ENCODE measurements at places on chromosomes 2 and 18. TPM values are rescaled to one million over a fixed set of nuclear protein-coding genes. Genes with fewer than 3 reads are reported as not detected.

DNA sequence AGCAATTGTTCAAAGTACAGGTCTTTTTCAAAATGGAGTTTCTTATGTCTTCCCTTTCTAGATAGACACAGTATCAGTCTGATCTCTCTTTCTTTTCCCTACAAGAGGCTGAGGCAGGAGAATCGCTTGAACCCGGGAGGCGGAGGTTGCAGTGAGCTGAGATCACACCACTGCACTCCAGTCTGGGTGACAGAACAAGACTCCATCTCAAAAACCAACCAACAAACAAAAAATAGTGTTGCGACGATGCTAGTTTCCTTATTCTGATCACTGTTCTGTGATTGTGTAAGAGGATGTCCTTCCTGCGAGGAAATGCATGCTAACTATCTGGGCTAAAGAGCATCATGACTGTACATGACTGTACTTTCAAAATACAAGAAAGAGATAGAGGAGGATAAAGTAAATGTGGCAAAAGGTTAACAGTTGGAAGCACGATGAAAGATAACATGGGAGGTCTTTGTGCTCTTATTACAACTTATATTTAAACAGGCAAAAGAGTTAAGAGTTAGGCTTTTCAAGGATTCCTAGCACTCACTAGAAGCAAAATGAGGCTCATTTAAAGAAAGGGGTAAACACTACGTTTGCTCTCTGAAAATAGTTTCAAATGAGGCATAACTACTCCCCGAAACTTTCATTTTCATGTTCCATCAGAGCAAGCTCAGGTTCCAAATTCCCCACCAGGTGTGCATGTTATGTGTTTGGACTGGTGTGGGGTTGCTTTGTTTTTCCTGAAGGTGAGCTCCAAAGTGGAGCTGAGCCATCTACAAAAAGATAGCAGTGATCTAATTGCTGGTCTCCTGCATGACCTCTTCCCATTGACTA, 23.8 kb downstream of the SOWAHC start:
- H3K4me3 ChIP-seq, result no peak overlapping the region
- no peak overlapping the region for H3K27ac ChIP-seq
- H3K4me1 ChIP-seq, result no peaks in the 10 kb centered on the region
- no peak for DNase-seq

GRCh38 chr2:149538138-149538833, 49.3 kb downstream of the MMADHC start:
- H3K27me3 ChIP-seq, result no peaks in the 10 kb centered on the region
- no peaks in the 10 kb centered on the region for H3K4me1 ChIP-seq
- H3K36me3 ChIP-seq, result no peaks in the 10 kb centered on the region
- no peak overlapping the region for H3K27ac ChIP-seq

- DNase-seq, result peak; percentile 71
- H3K36me3 ChIP-seq, result no peaks in the 10 kb centered on the region
- H3K27ac ChIP-seq, result no peak overlapping the region
- peaks cover 2% of the 10 kb centered on the region for H3K4me1 ChIP-seq
- H3K4me3 ChIP-seq, result peak overlapping the region; percentile 58
Observed at GRCh38 chr2:204315236-204315662, 230.0 kb upstream of the PARD3B start.

GRCh38 chr18:45155526-45155925, 459.8 kb upstream of the SLC14A2 start:
- no peaks in the 10 kb centered on the region for H3K27me3 ChIP-seq
- no peak overlapping the region for H3K27ac ChIP-seq
- H3K36me3 ChIP-seq, result no peaks in the 10 kb centered on the region

DNA sequence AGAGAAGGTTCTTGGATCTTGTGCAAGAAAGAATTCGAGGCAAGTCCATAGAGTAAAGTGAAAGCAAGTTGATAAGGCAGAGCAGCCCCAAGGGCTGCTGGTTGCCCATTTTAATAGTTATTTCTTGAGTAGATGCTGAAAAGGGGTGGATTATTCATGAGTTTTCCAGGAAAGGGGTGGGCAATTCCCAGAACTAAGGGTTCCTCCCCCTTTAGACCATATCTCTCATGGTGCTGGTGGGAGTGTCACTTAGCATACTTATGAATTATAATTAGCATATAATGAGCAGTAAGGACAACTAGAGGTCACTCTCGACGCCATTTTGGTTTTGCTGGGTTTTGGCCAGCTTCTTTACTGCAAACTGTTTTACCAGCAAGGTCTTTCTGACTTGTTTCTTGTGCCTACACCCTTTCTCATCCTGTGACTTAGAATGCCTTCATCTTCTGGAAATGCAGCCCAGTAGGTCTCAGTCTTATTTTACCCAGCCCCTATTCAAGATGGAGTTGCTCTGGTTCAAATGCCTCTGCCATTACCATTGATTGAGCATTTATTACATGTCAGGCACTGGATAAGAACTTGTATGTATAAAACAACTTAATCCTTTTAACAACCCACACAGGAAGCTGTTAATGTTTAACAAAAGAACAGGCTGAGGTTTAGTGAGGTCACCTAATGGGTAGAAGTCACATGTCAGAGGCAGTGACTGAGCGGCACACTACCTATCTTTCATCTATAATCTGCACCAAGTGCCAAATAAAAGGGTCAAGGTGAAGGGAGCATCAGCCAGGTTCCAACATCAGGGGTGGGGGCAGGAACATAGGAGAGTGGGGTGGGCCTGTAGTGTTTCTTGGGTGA, 250.9 kb downstream of the ICOS start:
- H3K27me3 ChIP-seq, result no peaks in the 10 kb centered on the region
- no peaks in the 10 kb centered on the region for H3K4me1 ChIP-seq
- no peak overlapping the region for H3K4me3 ChIP-seq
- DNase-seq, result no peak
- H3K36me3 ChIP-seq, result no peaks in the 10 kb centered on the region

DNA sequence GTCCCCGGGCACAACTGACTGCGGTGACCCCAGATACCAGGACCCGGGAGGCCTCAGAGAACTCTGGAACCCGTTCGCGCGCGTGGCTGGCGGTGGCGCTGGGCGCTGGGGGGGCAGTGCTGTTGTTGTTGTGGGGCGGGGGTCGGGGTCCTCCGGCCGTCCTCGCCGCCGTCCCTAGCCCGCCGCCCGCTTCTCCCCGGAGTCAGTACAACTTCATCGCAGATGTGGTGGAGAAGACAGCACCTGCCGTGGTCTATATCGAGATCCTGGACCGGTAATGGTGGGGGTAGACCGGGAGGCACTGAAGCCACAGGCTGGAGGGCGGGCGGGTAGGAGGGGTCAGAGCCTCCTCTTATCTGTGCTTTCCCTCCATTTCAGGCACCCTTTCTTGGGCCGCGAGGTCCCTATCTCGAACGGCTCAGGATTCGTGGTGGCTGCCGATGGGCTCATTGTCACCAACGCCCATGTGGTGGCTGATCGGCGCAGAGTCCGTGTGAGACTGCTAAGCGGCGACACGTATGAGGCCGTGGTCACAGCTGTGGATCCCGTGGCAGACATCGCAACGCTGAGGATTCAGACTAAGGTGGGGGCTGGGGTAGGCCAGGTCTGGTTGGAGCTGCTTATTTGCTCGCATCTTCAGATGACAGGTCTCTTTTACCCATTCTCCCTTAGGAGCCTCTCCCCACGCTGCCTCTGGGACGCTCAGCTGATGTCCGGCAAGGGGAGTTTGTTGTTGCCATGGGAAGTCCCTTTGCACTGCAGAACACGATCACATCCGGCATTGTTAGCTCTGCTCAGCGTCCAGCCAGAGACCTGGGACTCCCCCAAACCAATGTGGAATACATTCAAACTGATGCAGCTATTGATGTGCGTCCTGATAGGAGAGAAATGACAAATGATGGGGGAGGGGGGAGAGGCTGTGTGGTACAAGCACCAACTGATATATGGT, 780 bp downstream of the HTRA2 start:
- peaks cover 19% of the 10 kb centered on the region for H3K36me3 ChIP-seq
- H3K4me1 ChIP-seq, result peaks cover 7% of the 10 kb centered on the region
- no peaks in the 10 kb centered on the region for H3K27me3 ChIP-seq

- no peak overlapping the region for H3K27ac ChIP-seq
- no peaks in the 10 kb centered on the region for H3K36me3 ChIP-seq
- no peak for DNase-seq
- no peaks in the 10 kb centered on the region for H3K27me3 ChIP-seq
- H3K4me1 ChIP-seq, result no peaks in the 10 kb centered on the region
Observed at GRCh38 chr2:100513650-100514049, 43.4 kb downstream of the NMS start.

DNA sequence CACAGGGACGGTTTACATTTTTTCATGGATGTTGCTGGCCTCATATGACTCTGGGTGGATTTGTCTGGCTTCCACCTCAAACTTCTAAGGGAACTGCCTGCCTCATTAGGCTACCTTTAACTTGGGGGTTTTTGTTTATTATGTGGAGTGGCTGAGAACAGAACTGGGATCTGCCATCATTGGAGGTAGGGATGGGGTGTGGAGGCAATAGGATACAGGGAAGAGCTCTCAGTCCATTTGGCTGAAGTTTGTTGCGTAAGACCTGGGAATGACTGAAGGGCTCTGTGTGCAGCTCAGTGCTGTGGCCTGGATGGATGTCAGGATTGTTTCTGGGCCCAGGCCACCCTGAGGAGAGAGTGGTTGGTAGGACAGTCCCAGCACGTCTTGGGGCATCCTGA, 31.2 kb downstream of the ASB1 start:
- H3K27me3 ChIP-seq, result no peaks in the 10 kb centered on the region
- no peak overlapping the region for H3K27ac ChIP-seq
- H3K4me3 ChIP-seq, result no peak overlapping the region
- H3K4me1 ChIP-seq, result peaks cover 3% of the 10 kb centered on the region

DNA sequence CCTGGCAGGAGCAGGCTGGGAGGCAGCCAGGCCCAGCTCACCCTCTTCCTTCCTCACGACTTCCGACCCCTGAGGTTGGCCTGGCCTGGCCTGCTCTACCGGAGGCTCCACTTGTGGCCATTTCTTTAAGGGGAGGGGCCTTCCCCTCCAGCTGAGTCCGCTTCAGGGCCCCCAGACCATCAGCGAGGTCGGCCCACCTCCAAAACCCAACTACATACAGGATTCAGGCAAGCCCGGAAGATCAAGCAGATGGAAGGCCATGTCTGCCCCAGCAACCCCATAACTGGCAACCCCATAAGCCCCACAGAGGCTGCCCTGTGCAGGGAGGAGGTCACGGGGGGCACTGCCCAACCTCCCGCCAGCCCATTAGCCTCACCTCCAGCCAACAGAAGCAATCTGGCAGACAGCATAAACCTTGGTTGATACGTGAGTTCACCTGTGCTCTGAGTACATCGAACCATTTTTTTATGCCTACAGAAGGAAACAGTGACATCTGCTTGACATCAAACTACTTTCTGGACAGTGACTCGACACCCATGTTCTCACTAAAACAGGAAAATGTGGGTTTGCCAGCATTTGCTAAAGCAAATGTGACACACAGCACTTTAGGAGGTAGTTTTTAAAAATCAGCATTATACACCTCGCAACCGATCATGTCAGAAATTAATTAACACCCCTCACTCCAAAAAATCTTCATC, 98.9 kb downstream of the EIPR1 start:
- H3K27ac ChIP-seq, result no peak overlapping the region
- no peaks in the 10 kb centered on the region for H3K36me3 ChIP-seq
- no peak for DNase-seq
- H3K4me3 ChIP-seq, result no peak overlapping the region
- H3K27me3 ChIP-seq, result no peaks in the 10 kb centered on the region

DNA sequence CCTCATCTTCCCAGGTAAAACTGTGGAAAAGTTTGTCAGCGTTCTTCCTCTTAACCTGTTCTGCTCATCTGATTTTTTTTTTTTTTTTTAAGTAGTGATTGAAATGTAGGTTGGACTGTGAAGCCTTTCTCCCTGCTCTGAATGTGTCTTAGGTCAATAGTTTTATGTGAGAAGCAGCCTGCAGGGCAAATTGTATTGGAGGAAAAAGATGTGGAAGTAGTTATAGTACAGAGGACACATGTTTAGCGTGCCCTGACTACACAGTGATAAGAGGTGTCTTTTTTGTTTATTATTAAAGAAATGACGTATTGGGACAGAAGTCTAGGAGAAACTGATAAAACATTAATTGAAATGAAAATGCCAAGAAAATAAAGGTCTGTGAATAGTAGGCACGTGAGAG, 1.5 kb downstream of the MTA3 start:
- H3K27me3 ChIP-seq, result no peaks in the 10 kb centered on the region
- DNase-seq, result peak; percentile 54
- no peak overlapping the region for H3K27ac ChIP-seq
- H3K36me3 ChIP-seq, result no peaks in the 10 kb centered on the region
- peaks cover 3% of the 10 kb centered on the region for H3K4me1 ChIP-seq
- peak overlapping the region; percentile 49 for H3K4me3 ChIP-seq

DNA sequence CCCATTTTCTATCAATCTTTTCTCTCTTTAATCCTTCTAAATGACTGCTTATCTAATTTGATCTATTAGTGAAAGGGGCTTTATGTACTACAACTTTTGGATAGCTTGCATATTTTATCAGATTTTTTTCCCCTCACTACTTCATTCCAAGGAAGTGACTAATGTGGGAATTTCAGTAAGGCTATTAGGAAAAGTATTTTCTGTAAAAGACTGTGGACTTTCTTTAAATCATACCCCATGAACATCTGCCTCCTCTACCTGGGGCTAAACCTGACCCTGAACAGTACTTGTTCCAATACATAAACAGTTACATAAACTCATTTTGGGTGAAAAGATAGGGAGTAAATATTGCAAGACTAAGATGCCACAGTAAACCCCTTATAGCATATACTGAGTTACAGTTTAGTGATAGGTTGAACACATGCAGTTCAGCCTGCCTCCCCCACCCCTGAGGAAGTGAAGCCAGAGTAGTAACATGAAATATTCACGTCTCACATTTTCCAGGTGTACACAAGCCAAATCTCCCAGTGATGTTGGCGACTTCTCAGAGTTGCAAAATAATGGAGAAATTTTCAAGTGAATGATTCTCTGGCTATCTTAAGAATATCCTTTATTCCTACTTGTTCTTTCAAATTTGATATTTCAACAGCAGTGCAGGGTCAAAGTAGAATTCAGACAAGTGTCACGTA, 590.9 kb upstream of the ZEB2 start:
- H3K4me1 ChIP-seq, result no peaks in the 10 kb centered on the region
- no peak for DNase-seq
- H3K27ac ChIP-seq, result no peak overlapping the region

GRCh38 chr2:3379647-3380534, at the start of gene TRAPPC12:
TRAPPC12 (plus strand) TSS chr2:3379694; CDS start chr2:3387624, 7,930 bp downstream.
- H3K36me3 ChIP-seq, result no peaks in the 10 kb centered on the region
- peak; percentile 96 for DNase-seq
- H3K27me3 ChIP-seq, result no peaks in the 10 kb centered on the region
- H3K27ac ChIP-seq, result peak within 1 kb of the TSS; percentile 88
- H3K4me3 ChIP-seq, result peak within 1 kb of the TSS; percentile 93

The DLGAP1 gene
- 32.8 TPM for total RNA-seq

The ANO7 gene
- 1.9 TPM for total RNA-seq

The SETBP1 gene
- total RNA-seq, result 71.7 TPM

The UGT1A3 gene
- total RNA-seq, result 0.57 TPM

The SANBR gene
- 9.0 TPM for total RNA-seq

The SCN3A gene
- 6.3 TPM for total RNA-seq

The SPC25 gene
- 0.79 TPM for total RNA-seq

The HOXD11 gene
- total RNA-seq, result 15.9 TPM

Data from kidney (tissue), 22 donors.